Glutamatergic neuron (in vitro differentiated cells): ENCODE measurements at places on chromosomes 3 and 15.

- H3K27me3 ChIP-seq, result no peaks in the 10 kb centered on the region
- H3K4me3 ChIP-seq, result no peak overlapping the region
Observed at GRCh38 chr3:149879872-149880271, 66.9 kb downstream of the RNF13 start.

DNA sequence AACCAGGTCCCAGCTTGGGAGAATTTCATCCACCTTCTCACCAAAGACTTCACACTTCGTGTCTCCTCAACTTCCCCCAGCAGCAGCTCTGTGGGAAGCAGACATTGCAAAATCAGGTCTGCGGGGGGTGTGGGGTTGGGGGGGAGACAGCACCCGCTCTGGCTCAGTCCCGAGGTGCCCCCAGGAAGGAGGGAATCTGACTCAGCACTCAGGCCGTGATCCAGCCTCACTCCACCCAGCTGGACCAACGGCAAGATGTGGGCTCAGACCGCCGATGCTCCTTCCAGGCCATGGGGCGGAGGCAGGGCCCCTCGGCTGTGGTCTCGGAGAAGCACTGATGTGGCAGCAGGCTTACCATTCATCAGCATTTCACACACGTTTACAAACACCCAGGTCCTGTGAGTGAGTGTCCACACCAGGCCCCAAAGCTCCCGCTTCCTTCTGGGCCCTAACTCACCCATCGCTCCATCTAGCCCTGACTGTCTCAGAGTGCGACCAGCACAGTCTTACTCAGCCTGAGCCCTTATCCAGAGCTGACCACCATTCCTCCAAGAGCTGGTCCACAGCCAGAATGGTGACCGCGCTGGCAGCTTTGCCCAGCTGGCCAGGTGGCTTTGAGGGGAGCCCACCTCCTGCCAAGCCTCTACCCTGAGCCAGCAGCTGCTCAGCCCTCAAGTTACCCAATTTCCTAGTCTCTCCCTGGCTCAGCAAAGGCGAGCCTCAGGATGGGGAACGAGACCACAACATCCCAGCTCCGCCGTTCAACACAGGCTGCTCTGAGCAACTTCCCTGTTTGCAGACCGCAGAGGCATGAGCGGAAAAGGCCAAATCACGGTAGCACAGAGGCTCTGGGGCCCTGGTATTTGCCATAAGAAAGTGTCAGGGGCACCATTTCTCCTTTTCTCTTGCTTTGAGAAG lies 3.3 kb downstream of the STAB1 start:
- no peak overlapping the region for H3K27ac ChIP-seq
- H3K4me1 ChIP-seq, result peaks cover 14% of the 10 kb centered on the region
- DNase-seq, result no peak
- H3K27me3 ChIP-seq, result peaks cover 11% of the 10 kb centered on the region
- no peak overlapping the region for H3K4me3 ChIP-seq
- no peaks in the 10 kb centered on the region for H3K36me3 ChIP-seq

GRCh38 chr3:156161172-156161571 lies 40.8 kb downstream of the KCNAB1 start:
- DNase-seq, result no peak
- peak overlapping the region; percentile 11 for H3K4me3 ChIP-seq
- peak overlapping the region; percentile 64 for H3K27ac ChIP-seq

- H3K27me3 ChIP-seq, result no peaks in the 10 kb centered on the region
- H3K36me3 ChIP-seq, result no peaks in the 10 kb centered on the region
- H3K27ac ChIP-seq, result no peak overlapping the region
Observed at GRCh38 chr3:187978433-187979011, 175.4 kb upstream of the LPP start.

DNA sequence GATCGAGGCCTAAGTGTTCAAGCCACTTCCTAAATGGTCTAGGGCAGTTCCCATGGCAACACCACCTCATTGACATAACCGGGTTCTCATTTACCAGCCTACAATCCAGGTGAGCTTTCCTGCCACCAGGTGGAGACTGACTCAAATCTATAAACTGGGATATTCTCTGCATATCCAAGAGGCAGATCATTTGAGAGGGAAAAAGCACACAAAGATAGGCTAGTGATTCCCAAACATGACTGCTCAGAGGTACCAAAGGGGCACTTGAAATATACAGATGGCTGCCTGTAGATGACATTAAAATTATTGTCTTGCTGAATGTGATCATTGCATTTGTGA lies 141.3 kb upstream of the PROK2 start:
- no peak overlapping the region for H3K27ac ChIP-seq
- no peak for DNase-seq
- no peak overlapping the region for H3K4me3 ChIP-seq
- H3K36me3 ChIP-seq, result peaks cover 4% of the 10 kb centered on the region
- peaks cover 6% of the 10 kb centered on the region for H3K4me1 ChIP-seq

- H3K27ac ChIP-seq, result no peak overlapping the region
- DNase-seq, result peak; percentile 73
- H3K36me3 ChIP-seq, result no peaks in the 10 kb centered on the region
- no peak overlapping the region for H3K4me3 ChIP-seq
- peaks cover 16% of the 10 kb centered on the region for H3K4me1 ChIP-seq
Observed at GRCh38 chr15:65077981-65078352, 1.4 kb downstream of the KBTBD13 start.

DNA sequence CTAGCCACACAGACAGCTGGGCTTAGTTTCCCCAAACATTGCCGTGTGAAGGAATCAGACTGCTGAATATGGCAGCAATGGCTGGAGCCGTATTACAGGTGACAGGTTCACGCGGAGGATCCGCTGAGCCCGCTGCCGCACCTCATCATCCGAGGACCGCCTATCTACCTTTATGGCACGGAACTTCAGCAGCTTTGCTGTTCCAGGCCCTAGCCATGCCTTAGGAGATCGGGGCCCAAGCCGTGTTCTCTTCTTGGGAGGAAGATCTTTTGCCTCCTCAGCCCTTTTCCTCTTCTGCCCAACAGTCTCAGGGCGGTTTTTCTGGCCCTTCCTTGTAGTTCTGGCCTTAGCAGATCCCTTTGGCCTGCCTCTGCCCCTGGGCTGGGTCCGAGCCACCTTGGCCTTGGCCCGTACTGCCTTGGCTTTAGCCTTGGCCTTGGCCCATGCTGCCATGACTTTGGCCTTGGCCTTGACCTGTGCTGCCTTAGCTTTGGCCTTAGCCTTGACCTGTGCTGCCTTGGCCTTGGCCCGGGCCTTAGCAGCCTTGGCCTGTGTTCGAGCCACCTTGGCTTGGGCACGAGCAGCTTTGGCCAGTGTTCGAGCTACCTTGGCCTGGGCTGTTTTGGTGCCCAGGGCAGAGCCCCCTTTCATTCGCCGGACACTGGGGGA lies 3.2 kb downstream of the CCDC71 start:
- H3K4me3 ChIP-seq, result no peak overlapping the region
- no peak for DNase-seq
- H3K27me3 ChIP-seq, result peaks cover 10% of the 10 kb centered on the region
- H3K4me1 ChIP-seq, result peaks cover 15% of the 10 kb centered on the region

GRCh38 chr3:122031123-122031468 lies 9.0 kb upstream of the ILDR1 start:
- no peak for DNase-seq
- H3K27ac ChIP-seq, result no peak overlapping the region
- H3K36me3 ChIP-seq, result peaks cover 11% of the 10 kb centered on the region

DNA sequence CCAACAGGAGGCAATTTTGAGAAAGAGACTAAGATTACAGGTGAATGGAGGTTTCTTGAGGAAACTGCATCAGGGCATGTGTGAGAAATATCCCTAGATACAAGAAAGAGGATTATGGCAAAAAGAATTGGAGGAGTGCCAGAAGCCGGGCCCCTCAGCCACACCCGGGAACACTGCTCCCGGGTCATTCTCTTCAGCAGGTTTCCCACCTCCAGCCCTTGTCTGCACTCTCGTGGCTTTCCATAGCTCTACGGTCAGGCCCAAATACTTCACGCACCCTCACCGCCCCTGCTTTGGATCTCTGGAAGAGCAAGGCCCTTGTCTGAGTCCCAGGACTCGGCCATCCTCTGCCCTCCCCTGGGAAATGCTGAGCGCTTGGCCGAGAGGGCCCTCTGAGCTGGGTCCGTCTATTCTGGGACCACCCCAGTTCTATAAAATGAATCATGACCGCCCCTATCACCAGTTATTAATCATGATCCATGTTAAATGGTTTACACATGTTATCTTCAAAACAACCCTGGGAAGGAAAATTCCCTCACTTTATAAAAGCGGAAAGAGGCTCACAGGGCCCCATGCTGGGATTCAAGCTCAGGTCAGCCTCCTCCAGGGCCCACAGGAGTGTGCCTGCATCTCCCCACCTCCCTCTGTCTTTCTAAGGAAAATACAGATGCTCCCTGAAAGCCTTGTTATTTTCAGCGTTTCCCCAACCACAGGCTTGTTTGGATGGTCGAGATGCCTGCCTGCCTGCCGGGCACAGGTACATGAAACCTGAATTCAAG lies 38.8 kb upstream of the SPTBN5 start:
- no peak for DNase-seq
- no peak overlapping the region for H3K27ac ChIP-seq
- H3K27me3 ChIP-seq, result peaks cover 2% of the 10 kb centered on the region
- peaks cover 9% of the 10 kb centered on the region for H3K4me1 ChIP-seq
- no peaks in the 10 kb centered on the region for H3K36me3 ChIP-seq

DNA sequence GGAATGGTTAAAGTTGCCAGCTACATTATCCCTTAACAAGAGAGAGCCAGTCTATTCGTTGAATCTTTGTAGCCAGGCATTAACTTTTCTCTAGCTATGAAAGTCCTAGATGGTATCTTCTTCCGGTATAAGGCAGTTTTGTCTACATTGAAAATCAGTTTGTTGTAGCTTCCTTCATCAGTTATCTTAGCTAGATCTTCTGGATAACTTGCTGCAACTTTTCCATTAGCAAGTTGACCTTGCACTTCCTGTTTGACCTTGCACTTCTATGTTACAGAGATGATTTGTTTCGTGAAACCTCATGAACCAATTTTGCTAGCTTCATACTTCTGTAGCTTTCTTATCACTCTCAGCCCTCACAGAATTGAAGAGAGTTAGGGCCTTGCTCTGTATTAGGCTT lies 24.1 kb downstream of the TOPAZ1 start:
- no peaks in the 10 kb centered on the region for H3K4me1 ChIP-seq
- no peaks in the 10 kb centered on the region for H3K36me3 ChIP-seq
- no peaks in the 10 kb centered on the region for H3K27me3 ChIP-seq
- no peak overlapping the region for H3K4me3 ChIP-seq

GRCh38 chr15:88232771-88233201 lies 23.8 kb downstream of the NTRK3 start:
- DNase-seq, result no peak
- H3K27ac ChIP-seq, result no peak overlapping the region
- peaks cover 2% of the 10 kb centered on the region for H3K36me3 ChIP-seq
- H3K4me1 ChIP-seq, result no peaks in the 10 kb centered on the region
- no peak overlapping the region for H3K4me3 ChIP-seq

- H3K4me1 ChIP-seq, result no peaks in the 10 kb centered on the region
- no peak for DNase-seq
- H3K27ac ChIP-seq, result no peak overlapping the region
- H3K4me3 ChIP-seq, result no peak overlapping the region
- no peaks in the 10 kb centered on the region for H3K27me3 ChIP-seq
- H3K36me3 ChIP-seq, result no peaks in the 10 kb centered on the region
Observed at GRCh38 chr15:81256916-81257315, 60.2 kb downstream of the IL16 start.

DNA sequence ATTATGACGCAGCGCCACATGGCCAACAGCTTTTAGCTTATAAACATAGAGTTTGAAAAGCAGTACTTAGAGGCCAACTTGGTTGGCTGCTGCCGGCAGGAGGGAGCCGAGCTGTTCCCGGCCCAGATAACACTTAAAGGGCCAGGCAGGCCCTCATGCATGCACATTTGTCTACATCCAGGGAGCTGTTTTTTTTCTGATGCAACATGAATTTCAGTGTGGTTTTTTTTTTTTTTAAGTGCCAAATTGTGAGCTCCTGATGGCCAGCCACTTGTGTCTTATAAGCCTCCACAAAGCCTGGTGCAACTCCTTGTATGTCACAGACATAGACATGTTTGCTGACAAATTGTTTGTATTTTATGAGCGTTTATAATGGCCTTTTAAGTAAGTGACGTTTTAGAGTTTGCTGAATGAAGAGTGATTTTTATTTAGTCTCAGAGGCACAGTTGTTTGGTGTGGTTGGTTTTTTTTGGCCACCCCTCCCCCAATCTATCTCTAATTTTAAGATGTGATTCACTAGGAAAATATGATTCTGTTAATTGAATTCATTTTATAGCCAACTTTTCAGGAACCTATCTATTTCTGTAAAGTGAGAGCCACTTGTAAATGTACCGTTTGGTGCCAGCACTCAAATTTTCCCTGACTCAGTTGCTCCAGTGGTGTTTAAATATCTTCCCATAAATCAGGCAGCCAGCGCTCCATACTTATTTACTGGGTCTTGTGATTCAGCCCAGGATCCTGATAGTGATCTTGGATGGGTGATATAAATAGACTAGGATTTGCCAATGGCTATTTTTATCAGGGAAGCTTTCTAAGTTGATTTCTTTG lies 134.3 kb downstream of the VGLL4 start:
- no peaks in the 10 kb centered on the region for H3K36me3 ChIP-seq
- DNase-seq, result peak; percentile 47
- peak overlapping the region; percentile 93 for H3K27ac ChIP-seq
- H3K4me1 ChIP-seq, result peaks cover 25% of the 10 kb centered on the region
- peaks cover 6% of the 10 kb centered on the region for H3K27me3 ChIP-seq

DNA sequence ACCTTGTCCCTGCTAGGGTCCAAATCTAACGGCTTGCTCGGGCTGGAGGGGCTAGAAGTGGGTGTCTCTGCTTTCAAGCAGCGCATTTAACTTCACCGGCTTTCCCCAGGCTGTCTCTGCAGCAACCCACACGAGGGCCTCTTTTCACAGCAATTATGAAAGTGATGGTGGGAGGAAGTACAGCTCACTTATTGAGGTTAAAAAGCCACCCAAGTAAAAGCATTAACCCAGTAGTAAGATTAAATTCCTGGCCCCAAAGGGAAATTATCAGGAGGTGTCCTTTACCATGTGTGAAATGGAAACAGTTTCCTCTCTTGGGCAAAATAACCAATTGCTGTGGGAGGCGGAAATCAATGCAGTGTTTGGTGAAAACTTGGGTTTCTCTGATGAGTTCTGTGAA lies 41.1 kb downstream of the NGRN start:
- no peak for DNase-seq
- peaks cover 8% of the 10 kb centered on the region for H3K4me1 ChIP-seq
- H3K36me3 ChIP-seq, result no peaks in the 10 kb centered on the region
- peak overlapping the region; percentile 2 for H3K27ac ChIP-seq
- no peaks in the 10 kb centered on the region for H3K27me3 ChIP-seq
- no peak overlapping the region for H3K4me3 ChIP-seq
